ENCODE measurements at places on chromosomes 12 and 14.

- peaks cover 34% of the 10 kb centered on the region for H3K36me3 ChIP-seq
- peaks cover 50% of the 10 kb centered on the region for H3K4me1 ChIP-seq
- no peak overlapping the region for H3K27ac ChIP-seq
- no peaks in the 10 kb centered on the region for H3K27me3 ChIP-seq
- peak overlapping the region; percentile 89 for H3K4me3 ChIP-seq
- no peak for DNase-seq
These were observed 221 bp downstream of the MARCHF9 start for GRCh38 chr12:57755194-57755453.

GRCh38 chr12:75684678-75685616, 173.5 kb upstream of the KRR1 start:
- H3K27ac ChIP-seq = no peak overlapping the region
- no peak for DNase-seq
- H3K4me3 ChIP-seq = no peak overlapping the region
- H3K4me1 ChIP-seq = no peaks in the 10 kb centered on the region
- H3K36me3 ChIP-seq = no peaks in the 10 kb centered on the region
- no peaks in the 10 kb centered on the region for H3K27me3 ChIP-seq

DNA sequence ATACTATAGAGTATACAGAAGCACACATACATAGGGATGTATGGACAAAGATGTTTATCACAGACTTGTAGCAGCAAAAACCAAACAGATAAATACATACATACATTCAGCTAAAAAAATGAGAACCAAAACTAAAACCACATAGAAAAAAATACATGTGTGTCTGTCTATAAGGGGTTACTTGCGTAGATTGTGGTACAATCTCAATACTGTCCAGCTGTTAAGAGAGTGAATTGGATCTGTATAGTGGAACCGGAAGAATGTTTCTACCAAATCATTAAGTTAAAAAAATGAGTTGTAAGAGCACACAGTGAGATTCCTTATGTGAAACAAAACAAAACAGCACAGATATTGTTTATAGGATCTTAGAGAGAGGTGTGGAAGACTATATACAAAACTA, 44.2 kb upstream of the DCD start:
- no peak overlapping the region for H3K27ac ChIP-seq
- H3K36me3 ChIP-seq = peaks cover 3% of the 10 kb centered on the region
- H3K4me3 ChIP-seq = no peak overlapping the region
- no peaks in the 10 kb centered on the region for H3K4me1 ChIP-seq
- no peak for DNase-seq
- peaks cover 47% of the 10 kb centered on the region for H3K27me3 ChIP-seq

DNA sequence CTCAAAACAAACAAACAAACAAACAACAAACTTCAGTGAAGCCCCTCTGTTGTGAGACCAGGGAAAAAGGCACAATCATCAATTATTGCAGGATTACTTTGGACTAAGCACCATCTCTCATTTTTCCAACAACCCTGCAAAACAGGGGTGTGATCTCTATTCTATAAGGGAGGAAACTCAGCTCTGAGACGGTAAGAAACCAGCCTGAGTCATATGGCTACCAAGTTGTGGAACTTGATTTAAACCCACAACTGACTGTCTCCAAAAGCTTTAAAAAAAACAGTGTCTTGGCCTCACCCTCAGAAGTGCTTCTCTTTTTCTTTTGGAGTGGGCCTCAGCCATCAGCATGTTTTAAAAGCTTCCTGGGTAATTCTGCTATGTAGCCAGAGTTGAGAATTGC, 49.8 kb downstream of the RIN3 start:
- no peak overlapping the region for H3K4me3 ChIP-seq
- H3K36me3 ChIP-seq = peaks cover 26% of the 10 kb centered on the region

DNA sequence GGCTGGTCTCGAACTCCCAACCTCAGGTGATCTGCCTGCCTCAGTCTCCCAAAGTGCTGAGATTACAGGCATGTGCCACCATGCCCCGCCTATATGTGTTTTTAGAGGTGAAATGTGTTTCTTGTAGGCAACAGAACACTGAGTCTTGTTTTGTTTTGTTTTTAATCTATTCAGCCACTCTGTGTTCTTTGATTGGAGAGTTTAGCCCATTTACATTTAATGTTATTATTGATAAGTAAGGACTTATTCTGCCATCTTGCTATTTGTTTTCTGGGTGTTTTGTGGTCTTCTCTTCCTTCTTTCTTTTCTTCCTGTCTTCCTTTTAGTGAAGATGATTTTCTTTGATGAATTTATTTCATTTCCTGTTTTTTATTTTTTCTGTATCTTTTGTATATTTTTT, 29.6 kb downstream of the IFNG start:
- no peak for DNase-seq
- no peaks in the 10 kb centered on the region for H3K27me3 ChIP-seq
- no peak overlapping the region for H3K27ac ChIP-seq
- peaks cover 1% of the 10 kb centered on the region for H3K4me1 ChIP-seq
- H3K4me3 ChIP-seq = no peak overlapping the region

DNA sequence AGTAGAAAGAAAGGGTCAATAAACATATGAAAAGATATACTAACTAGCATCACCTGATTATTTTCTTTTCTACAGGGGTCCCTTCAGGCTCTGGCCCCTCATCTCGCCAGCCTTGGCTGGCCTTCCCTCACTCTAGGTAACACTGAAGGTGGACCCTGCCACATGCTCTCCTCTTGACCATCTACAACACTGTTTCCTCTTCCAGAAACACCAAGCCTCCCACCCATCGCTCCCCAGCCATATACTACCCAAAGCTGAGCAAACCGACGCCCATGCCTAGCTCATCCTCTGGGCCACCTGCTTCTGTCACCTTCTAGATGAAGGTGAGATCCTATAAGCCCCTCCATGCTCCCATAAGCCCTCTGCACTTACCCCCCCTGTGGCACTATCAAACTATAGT, 14.8 kb downstream of the ANAPC5 start:
- peaks cover 7% of the 10 kb centered on the region for H3K36me3 ChIP-seq
- no peak overlapping the region for H3K4me3 ChIP-seq
- H3K4me1 ChIP-seq = peaks cover 3% of the 10 kb centered on the region
- no peak for DNase-seq
